Forelimb muscle (tissue), 1 donor: ENCODE measurements at places on chromosomes 13 and 19.

DNA sequence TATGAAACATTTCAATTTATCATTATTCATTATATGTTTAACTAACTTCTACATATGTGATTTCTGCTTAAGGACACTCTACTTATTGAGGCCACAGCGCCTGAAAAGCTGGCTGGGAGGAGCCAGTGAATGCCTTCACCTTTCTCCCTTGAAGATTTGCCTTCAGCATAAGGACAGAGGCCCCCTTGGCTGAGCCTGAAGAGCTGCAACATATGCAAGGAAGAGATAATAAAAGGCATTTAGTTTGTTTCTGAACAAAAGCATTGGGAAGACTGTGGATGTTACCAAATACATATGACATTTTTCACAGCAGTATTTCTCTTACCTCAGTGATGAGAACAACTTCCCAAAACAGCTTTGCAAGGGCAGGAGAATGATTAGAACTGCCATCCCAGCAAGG lies 92.1 kb downstream of the ABCC4 start:
- no peak for DNase-seq

GRCh38 chr19:43639519-43640423 lies at the start of gene CADM4:
Gene CADM4, minus strand, starts transcription at chr19:43639850. Its CDS starts 60 bp downstream, at chr19:43639790.
- DNase-seq, result no peak

DNA sequence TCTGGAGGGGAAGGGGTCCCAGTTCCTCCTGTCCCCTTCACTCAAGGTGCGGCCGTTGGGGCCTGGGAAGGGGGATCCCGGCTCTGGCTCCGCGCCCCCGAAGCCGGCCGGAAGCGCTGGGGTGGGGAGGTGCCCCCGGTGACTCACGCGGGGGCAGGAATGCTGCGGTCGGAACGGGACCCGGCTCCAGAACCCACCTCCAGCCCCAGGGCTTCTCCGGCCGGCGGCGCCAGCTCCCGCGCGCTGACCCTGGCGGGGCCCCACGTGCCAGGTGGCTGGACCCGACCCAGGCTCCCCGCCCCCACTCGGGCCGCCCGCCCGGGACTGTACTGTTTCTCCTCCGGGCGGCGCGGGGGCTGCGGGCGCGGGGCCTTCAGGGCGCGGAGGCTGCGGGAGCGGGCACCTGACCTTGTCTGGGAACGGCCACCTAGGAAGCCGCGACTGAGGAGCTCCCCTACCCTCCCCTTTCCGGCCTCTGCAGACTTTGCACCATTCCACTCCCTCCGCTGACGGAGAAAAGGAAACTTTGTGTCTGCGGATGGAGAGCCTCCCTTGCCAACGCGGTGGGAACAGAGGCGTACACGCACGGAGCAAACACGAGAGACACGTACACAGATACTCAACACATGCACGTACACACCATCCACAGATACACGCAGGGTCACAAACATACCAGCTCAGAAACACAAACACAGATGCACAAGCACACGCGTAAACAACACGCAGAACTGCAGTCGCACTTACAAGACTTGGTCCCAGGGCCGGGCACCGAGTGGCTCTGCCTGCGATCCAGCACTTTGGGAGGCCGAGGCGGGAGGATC lies 7.2 kb downstream of the AXL start:
- no peak for DNase-seq

GRCh38 chr19:13969897-13970296 lies 17.6 kb downstream of the DCAF15 start:
- no peak for DNase-seq
